Omental fat pad (tissue), 4 donors: ENCODE measurements at places on chromosomes 12 and 14.

- DNase-seq: no peak
Observed at GRCh38 chr12:45789025-45789424, 59.5 kb downstream of the ARID2 start.

GRCh38 chr14:59931237-59931636 is 11.3 kb downstream of the LRRC9 start:
- no peak for DNase-seq

GRCh38 chr12:50530532-50530931 is 25.7 kb downstream of the DIP2B start:
- no peak for DNase-seq

DNA sequence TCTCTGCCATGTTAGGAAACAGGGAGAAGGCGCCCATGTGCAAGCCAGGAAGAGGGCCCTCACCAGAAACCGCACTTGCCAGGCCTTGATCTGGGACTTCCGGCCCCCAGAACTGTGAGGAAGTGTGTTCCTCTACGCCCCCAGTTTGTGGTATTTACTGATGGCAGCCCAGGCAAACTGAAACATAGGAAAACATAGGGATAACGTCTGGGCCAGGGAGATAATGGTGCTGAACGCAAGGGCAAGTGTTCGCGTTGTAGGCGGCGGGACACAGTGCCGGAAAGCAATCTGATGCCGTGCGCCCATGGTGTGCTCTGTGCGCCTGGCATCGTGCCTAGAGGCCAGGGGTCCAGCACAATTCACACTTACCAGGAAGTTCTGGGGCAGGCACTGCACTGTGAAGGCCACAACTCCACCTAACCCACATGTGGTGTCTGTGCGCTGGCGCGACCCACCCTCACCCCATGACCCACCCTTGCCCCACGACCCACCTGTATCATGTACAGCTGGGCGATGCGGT is 53.6 kb downstream of the ARL6IP4 start:
- DNase-seq: no peak

GRCh38 chr12:112121780-112122565 is 3.4 kb upstream of the TRAFD1 start:
- peak; percentile 48 for DNase-seq

DNA sequence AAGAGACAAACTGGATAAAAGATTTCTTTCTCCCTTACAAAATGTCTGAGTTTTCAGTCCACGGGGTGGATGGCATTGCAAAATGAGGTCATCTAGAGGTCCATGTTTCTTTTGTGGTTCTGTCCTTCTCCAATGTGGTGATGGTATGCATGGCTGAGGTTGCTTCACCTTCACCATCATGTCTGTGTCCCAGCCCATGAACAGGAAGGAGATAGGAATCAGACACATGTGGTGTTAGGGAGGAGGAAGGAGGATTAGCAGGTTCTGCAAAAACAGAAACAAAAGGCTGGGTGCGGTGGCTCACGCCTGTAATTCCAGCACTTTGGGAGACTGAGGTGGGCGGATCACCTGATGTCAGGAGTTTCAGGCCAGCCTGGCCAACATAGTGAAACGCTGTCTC is 11.0 kb upstream of the AEBP2 start:
- no peak for DNase-seq

DNA sequence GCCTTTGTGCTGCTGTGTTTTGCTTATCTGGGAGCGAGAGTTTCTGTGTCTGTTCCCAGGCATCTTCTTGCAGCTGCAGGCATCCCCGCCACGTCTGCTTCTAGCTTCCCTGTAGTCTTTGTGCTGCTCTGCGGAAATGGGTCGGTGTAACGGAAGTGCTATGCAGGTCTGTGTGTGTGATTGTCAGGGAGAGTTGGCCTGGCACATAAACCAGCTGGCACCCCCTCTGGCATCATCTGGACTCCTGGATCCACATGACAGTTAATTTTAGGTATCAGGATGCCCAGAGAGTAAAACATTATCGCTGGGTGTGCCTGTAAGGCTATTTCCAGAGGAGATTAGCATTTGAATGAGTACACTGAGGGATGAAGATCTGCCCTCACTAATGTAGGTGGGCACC is 9.4 kb upstream of the OASL start:
- DNase-seq: no peak

DNA sequence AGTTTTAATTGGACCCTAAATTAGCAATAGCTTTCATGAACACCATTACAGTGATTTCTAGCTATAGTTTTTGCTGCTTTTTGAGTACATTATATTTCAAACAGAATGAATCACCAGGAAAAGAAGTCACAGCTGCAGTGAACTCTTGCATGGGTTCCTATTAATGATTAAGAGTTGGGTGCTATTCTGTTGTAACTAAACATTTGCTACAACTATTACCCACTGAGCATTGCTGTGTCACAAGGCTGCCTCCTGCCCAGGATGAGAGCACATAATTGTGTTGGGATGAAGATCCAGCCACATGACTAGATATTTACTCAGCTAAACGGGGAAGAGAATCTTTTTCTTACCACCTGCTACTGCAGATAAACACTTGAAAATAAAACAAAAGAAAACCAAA is 152.7 kb downstream of the GXYLT1 start:
- DNase-seq: no peak

GRCh38 chr14:73467377-73467776 is 9.0 kb upstream of the NUMB start:
- no peak for DNase-seq
